ENCODE measurements at places on chromosomes 6 and 20.

GRCh38 chr6:168162366-168162765, 83.4 kb upstream of the FRMD1 start:
- no peak for DNase-seq

DNA sequence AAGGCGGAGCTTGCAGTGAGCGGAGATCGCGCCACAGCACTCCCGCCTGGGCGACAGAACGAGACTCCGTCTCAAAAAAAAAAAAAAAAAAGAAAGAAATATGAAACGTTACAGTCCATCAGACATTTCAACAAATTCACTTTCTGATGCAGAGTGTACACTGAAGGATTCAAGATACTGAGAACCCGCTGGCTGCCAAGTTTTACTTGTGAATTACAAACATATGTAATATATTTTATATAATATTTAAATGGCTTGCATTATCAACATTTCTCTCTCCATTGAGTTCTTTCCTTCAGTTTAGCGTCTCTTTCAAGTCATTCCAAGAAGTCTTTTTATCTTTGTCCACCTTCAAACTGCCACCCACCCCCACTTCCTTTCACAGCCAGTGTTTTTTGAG, 240.9 kb upstream of the RNF217 start:
- no peak for DNase-seq

DNA sequence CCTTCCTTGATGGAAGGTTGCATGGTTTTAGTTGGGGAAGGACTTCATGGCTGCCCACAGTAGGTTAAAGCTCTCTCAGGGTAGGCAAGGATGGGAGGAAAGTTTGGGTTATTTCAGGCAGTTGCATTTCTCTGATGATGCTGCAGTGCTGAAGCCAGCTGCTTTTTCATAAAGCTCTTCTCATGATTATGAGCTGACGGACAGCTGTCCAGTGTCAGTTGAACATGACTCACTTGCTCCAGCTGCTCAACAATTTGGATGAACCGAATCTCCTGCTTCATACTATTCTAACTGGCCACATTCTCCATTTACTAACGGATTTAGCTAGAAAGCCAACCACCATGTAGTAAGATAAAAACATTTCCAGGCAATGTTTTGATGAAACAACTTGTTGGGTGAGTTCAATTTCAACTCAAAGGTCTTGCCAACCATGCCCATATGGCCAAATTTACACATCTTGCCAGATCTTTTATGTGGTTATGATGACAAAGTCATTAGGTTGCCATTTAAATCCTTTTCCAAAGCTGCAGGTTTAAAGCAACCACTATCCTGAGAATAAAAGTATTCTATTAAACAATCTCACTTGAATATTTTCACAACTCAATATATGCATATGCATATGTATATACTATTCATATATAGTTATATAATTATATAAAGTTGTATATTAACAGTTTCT, 125.9 kb downstream of the HS3ST5 start:
- DNase-seq = no peak

GRCh38 chr6:35014341-35014740, 125.3 kb downstream of the ANKS1A start:
- no peak for DNase-seq

DNA sequence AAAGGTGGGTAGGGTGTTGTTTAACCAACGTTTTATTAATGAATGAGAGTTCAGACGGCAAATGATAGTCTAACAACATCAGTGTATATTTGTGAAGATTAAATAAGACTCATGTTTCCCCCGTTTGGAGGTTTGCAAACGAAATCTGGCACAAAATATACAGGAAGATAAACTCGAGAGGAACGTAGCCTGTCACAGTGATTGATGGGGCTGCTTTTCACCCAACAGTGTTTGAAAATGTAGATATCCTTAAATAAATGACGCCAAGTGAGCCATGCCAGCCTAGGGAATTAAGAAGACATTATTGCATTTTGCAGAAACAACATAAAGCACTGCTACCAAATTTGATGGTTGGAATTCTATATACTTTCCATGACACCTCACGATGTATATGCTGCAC, 696.5 kb upstream of the FLRT3 start:
- DNase-seq = no peak

DNA sequence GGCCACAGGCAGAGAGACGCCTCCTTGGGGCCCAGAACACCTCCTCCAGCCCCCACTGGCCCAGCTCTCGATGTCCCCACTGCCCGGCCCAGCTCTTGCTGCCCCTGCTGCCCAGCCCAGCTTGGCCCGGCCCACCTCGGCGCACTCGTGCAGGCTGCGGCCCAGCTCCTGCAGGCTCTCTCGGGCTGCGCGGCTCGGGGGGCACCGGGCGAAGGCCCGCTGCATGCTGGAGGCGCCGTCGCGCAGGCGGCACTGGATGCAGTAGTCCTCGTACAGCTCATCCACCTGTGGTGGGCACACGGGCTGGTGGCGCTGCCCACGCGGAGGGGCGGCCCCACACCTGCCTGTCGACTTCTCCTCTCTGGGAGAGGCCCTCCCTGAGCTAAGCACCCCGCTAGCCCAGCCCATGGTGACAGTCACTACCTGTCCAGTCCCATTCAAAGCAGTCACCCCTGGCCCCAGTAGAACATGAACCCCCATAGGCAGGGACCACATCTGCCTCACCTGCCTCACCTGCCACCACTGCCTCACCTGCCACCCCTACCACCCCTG, 81.8 kb downstream of the RIPOR3 start:
- no peak for DNase-seq

DNA sequence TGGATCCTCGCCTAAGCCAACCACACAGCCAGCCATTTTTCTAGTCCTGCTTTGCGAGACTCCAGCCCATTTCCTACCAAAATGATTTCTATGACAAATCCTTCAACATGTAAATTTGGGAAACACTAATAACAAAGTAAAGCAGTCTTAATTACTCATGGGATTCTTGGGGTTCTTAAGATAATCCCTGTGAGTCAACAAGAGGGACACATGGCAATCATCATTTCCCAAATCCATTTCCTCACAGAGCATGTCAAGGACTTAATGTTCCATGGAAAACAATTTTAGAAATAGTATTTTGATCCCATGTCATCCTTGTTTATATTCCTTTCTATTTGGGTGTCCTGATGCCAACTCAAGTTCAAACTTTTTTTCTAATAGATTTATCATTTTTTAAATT, 322.7 kb upstream of the NOX3 start:
- DNase-seq = no peak

DNA sequence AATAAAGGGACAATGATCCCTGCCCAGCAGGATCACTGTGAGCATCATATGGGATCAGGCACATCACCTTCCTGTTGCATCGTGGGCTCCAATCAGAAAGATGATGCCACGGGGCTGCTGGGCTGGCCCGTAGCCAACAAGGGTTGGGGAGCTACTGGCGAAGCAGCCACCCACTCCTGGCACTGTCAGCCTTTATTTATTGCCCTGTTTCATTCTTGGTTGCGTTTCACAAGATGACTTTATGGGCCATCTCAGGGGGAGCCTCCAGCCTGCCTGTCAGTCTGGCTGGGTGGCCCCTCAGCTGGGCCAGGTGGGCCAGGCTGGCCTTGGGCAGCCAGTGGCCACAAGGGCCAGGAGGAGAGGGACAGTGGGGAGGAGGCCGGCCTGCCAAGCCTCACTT, 17.3 kb downstream of the VSTM2L start:
- DNase-seq = no peak
